Kidney epithelial cell (primary cell): ENCODE measurements at places on chromosomes 7 and 10. TPM values are rescaled to one million over a fixed set of nuclear protein-coding genes. Genes with fewer than 3 reads are reported as not detected.

DNA sequence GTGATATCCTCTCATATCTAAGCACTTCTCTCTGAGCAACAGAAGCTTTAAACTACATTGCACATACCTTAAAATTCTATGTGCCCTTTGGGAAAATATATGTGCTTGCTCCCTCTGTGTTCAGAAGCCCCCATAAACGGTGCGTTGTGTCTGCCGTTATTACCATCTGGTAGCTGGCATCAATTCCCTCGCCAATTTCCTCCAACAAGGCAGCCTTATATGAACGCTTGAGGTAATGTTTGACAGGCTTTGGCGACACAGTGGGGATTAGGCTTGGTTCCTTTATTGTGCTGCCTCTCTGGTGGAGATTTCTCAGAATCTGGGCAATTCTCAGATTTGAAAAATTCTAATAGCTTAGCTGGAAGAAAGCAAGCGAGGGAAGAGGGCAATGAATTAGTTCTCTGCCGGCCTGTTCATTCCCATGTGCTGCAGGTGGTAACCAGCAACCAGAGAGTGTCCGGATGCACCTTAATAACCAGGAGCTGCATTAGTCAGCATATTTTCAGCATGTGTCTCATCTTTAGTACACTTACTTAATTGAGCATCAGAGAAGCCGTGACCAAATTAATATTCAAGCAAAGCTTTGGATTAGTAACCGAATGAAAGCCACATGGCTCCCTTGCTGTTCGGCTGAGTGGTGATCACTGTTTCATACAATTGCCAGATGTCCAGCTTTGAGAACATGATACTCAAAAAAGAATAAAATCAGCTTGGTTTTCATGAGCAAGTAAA, 7.3 kb upstream of the PPP1R17 start:
- no peak for DNase-seq

- DNase-seq, result no peak
Measured at GRCh38 chr10:97764519-97764931, 7.3 kb downstream of the SFRP5 start.

GRCh38 chr7:368651-369475, 78.9 kb downstream of the FOXL3 start:
- DNase-seq, result no peak

SEPTIN7 gene
- 147 and 175 TPM in 2 replicates for total RNA-seq
